Hippocampal formation (tissue), 2 donors: ENCODE measurements at places on chromosomes 3 and 15.

GRCh38 chr3:28240441-28240840, 978 bp upstream of the CMC1 start:
- no peak for DNase-seq

GRCh38 chr15:58148120-58148519, 9.9 kb downstream of the AQP9 start:
- no peak for DNase-seq

DNA sequence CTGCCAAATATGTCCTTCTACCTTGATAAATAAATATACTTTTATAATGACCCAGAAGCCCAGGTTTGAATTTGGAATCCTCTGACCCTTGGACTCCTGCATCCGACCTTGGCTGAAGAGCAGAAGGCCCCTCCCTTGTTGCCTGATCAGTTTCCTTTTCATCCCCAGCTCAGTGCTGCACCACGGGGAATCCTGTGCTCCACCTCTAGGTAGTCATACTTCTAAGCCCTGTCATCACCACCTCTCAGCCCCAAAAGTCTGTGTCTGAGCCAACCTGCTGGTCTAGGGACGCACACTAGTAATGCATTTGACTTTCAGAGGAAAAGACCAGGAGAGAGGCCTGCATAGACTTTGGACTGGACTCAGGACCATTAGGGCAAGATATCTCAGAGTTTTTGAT, 310.6 kb downstream of the NLGN1 start:
- DNase-seq = no peak

- DNase-seq = peak; percentile 51
Observed at GRCh38 chr3:25427942-25428788, at the start of gene RARB. RARB (plus strand) TSS chr3:25428263; CDS start chr3:25428732, 469 bp downstream.

GRCh38 chr3:135865085-135865484, 100.4 kb upstream of the PPP2R3A start:
- DNase-seq = no peak

DNA sequence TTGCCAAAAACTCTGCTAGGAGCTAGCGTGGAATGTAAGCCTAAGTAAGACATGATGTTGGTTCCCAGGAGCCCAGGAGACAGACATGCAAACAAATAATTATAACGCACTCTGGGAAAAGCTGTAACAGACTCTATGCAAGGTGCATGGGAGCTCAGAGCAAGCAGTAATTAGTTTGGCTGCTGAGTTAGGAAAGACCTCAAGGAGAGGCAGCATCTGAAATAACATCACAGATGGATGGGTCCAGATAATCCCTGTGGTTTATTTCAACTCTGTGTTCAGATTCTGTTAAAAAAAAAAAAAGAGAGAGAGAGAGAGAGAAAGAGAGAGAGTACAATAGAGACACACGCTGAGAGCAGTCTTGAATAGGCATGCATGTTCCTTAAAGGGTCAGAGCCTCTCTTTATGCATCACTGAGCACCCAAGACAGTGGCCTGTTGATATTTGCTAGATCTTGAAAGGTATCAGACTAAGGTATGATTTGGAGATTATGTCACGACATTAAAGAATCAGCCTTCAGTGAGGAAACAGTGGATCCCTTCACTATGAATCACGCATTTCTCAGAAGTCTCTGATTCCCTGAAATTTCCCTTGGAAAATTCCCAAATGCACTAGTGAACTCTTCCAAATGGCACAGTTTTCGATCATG, 124.4 kb upstream of the LIPC start:
- DNase-seq = no peak

DNA sequence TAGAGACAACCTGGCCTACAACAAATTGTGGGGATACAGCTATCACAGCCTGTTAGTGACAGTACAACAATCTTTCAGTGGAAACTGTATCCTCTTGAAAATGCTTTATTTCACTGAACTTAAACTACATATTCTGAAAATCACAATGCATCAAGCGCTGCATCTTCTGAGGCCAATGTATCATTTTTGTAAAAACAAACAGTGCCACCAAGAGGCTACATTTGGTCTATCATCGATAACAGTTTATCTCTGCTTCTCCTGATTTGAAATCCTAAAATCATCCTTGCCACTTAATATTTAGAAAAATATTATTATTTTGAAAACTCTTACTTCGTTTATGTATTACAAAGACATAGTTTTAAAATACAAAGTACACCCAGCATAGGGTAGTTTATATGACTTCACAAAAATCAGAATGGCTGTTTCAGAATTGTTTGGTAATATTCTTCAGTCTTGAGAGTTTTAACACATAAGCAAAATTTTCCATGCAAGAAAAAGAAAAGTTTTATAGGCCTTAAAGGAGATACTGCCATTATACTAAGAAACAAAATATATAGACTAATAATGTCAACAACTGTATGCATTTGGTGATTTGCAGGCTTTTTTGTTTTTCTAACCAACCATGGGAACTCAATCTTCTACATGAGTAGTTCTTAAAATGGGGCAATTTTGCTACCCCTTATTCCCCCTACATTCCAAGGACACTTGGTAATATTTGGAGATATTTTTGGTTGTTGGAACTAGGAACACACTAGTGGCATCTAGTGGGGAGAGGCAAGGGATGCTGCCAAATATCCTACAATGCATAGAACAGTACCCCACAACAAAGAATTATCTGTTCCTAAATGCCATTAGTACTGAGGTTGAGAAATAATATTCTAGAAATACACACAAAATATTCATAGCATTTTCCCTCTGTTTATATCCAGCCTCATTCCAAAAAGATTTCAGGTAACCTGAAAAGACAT, 42.3 kb downstream of the WDR72 start:
- no peak for DNase-seq
